HCEC 1CT (cell line): ENCODE measurements at places on chromosomes 6 and 20.

- no peak for DNase-seq
Observed at GRCh38 chr20:12276011-12276673, 358.4 kb downstream of the BTBD3 start.

GRCh38 chr20:17993546-17993945 is 24.7 kb downstream of the MGME1 start:
- no peak for DNase-seq

GRCh38 chr20:52230409-52230808 is 38.8 kb upstream of the ZFP64 start:
- DNase-seq: no peak

DNA sequence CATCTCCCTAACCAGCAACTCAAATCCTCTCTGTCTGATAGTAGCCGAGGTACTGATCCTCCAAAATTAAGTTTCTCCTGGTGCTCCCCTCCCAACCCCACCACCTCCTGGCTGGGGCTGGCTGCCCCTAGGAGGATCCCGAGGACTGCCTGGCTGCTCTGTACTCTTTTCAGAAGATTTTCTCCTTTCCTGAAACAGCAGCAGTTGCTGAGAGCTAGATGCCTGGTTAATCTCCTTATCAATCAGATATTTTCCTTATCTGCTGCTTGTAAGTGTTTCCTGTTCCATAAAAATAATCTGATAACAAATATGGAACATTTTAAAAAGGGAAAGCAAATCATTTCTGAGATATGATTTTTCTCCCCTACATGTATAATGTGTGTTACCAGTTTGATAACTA is 52.8 kb downstream of the ZMYND8 start:
- no peak for DNase-seq

- no peak for DNase-seq
Observed at GRCh38 chr6:75458895-75459294, 34.7 kb downstream of the FILIP1 start.
